Peyer's patch (tissue), 4 donors: ENCODE measurements at places on chromosomes 6 and 20. TPM values are rescaled to one million over a fixed set of nuclear protein-coding genes. Genes with fewer than 3 reads are reported as not detected.

GRCh38 chr20:50001784-50002311 lies 19.1 kb downstream of the SNAI1 start:
- DNase-seq, result no peak

The FRK gene
- total RNA-seq, result 37.8 TPM

The GGTLC1 gene
- total RNA-seq, result not detected

The OR2B6 gene
- total RNA-seq, result not detected

DNA sequence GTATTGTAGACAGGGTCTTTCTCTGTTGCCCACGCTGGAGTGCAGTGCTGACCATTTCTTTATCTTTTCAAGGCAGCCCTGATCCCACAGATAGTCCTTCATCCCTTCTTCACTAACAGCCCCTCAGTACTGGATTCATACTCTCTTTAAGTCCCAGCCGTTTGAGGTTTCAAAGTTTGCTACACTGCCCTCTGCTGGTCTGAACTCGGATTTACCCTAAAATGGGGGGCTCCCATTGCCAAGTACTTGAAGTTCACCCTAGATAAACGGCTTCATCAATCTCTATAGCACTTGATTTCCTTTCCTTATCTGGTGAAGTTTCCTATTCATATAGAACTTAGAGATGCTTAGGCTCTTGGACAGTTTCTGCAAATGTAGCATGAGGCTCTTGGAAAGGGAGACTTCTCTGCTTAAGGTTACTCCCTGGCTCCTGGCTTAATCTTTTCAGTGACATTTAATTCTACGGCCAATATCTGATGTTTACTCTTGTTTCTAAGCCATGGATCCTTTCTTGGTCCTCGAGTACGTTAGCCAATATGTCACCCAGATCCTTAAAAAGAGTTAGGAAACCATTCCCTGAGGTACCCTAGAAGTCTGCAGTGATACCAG lies 21.4 kb upstream of the PREP start:
- DNase-seq, result peak; percentile 35

- no peak for DNase-seq
Measured at GRCh38 chr6:25401711-25402110, 122.5 kb downstream of the CARMIL1 start.

DNA sequence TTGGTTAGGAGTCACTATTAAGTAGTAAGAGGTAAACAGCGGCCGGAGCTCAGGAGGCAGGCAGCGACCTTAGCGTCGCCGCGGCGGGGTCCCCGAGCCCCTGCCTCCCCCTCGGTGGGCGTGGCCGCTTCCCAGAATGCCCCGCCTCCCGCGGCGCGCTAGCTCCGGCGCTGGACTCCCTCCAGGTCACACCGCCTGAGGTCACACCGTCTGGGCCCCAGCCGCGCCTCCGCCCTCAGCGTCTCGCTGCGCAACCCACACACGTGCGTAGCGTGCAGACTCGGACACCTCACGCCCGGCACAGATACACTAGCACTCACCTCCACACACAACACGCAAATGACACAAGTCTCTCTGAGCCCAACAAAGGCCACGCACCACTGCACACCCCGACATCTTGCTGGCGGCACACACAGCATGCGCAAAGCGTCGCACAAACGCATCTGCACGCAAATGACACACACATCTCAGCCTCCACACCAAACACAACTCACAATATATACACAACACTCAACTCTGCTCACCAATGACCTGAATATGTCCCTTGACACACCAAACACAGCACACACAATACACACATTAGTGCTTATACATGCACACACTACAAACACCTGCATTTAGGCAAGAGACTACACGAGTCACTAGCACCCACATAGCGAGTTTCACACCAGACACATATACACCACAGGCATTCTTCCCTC lies 17.6 kb upstream of the CDKN1A start:
- no peak for DNase-seq

- no peak for DNase-seq
Measured at GRCh38 chr6:31152781-31153180, 4.8 kb downstream of the CCHCR1 start.

The TMEM170B gene
- 1.7 TPM for total RNA-seq

GRCh38 chr6:33779290-33779689 lies 9.6 kb downstream of the LEMD2 start:
- no peak for DNase-seq

GRCh38 chr20:57170343-57170742 lies 96.1 kb downstream of the BMP7 start:
- DNase-seq, result no peak

- DNase-seq, result no peak
Measured at GRCh38 chr20:20820785-20821483, 108.5 kb upstream of the RALGAPA2 start.

The SYNGAP1 gene
- 5.4 TPM for total RNA-seq

The PAX1 gene
- total RNA-seq, result not detected

The NHSL1 gene
- total RNA-seq, result 161 TPM

- DNase-seq, result no peak
Measured at GRCh38 chr6:159196430-159196975, 27.3 kb downstream of the FNDC1 start.

DNA sequence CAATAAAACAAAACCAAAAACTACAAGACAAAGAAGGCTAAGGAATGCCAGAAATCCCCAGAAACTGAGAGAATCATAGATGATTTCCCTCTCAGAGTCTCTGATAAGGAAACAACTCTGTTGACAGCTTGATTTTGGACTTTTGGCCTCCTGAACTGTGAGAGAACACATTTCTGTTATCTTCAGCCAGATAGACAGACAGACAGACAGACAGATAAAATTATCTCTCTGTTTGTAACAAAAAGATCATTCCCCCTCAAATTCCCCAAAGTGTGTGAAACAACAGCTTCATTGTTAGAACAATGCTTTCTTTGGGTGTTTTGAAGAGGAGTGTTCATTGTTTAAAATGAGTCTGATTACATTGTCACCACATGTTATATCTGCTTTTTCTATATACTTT lies 148.2 kb downstream of the BCKDHB start:
- no peak for DNase-seq

DNA sequence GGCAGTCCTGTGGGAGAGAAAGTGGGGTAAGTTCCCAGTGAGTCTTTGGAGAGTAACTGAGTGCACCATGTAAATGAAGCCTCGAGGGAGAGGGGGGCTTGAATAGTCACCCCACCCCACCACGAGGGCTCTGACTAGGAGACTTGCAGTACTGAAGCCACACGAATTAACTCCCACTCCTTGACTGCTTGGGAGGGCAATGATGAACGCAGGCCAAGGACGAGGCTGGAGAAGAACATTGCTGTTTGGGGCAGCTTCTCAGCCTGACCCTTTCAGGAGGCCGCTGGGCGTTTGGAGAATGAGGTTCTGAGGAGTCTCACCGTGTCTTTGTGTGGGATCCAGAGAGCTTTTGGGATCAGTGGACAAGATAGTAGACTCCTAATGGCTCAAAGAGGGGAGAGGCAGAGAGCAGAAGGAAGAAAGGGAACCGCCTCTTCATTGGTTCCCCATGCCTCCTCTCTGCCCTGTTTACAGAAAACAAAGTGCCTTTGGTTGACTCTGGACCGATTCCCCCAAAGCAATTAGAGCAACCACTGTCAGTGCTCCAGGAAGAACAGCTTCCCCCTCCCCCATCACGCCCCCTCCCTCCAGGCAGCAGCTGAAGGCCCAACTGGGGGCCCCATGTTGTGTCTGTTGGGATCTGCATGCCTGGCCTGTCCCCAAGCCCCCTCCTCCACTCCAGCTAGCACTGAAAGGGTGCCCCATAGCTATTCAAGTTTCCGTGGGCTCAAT lies 41.7 kb upstream of the CDKN1A start:
- DNase-seq, result no peak

The ENPP3 gene
- total RNA-seq, result 25.9 TPM

The GPR63 gene
- total RNA-seq, result 0.38 TPM

DNA sequence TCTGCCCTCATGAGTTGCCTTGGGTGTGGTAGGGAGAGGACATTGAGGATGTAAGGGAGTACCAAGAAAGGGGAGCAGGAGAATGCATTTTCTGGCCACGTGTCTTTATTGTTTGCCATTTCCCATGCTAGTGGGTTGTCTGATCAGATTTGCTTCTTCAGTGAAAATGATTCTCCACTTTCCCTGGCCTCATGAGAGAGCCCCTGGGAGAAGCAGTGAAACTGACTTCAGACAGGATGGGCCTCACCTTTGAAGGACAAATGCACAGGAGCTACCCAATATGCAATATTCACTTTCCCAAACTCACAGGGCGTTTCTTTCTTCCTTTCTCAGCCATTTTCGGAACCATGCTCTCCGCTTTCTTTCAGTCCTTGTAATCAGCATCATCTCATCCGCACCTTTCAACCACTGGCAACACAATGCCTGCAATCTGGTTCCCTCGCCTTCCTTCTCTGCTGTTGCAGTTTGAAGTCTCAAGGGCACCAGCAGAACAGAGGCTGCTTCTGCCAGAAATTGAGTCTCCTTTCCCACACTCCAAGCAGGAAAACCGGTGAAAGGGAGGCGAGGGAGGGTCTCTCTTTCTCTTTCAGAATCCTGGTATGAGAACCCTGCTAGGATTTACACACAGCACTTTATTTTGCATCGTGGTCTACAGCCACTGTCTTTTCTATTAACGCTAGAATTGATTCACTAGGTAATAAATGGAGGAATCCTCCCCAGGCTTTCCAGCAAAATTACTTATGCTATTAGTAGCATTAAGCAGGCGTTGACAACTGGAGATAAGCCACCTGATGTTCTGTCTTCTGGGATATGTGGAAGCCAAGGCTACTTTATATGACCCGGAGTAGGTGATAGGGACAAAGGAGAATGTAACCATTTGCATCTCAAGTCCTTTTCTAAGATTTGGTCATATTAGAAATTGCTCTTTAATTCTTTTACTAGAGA lies 62.0 kb upstream of the FAM184A start:
- DNase-seq, result no peak

- peak; percentile 24 for DNase-seq
Measured at GRCh38 chr6:27865850-27866356, 46.3 kb downstream of the OR2B2 start.

DNA sequence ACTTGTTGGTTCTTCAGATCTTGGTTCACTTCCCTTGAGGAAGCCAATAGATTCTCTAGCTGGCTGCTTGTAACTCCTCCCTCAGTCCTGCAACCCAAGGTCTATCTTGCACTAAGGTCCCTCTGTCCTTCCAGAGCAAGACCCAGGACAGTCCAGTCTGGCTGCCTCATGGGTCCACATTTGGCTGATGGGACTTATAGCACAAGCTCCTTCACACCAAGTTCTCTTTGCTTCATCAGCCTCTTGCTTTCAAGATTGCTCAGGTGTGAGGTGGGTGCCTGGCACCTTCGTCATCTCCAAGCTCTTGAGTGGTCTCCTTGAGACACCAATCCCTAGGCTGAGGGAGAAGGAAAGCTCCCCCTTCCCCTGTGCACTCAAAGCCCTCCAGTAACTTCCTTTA lies 28.3 kb downstream of the NSFL1C start:
- no peak for DNase-seq

DNA sequence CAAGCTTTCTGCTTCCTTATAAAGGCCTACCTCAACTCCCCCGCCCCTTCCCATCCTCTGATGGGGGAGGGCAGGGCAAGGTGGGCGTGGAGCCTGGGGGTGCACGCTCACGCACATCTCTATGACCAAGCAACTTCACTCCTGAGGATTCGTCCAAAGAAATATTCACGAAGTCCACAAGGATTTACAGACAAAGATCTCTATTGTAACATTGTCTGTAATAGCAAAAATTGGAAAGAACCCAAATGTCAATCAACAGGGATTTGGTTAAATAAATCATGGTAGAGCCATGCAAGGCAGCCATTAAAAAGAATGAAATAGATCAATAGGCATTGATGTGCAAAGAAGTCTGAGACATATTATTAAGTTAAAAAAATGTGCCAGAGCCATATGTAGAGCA lies 130.4 kb upstream of the AFDN start:
- DNase-seq, result no peak

GRCh38 chr20:62064770-62065673 lies 659 bp downstream of the TAF4 start:
- peak; percentile 57 for DNase-seq

The HLA-E gene
- total RNA-seq, result 386 TPM

The GRM1 gene
- not detected for total RNA-seq

The OR11A1 gene
- total RNA-seq, result not detected

The TRIM10 gene
- 7.4 TPM for total RNA-seq

GRCh38 chr6:125983246-125983945 lies 2.9 kb upstream of the TRMT11 start:
- DNase-seq, result no peak

The PXMP4 gene
- 4.7 TPM for total RNA-seq
